Stomach (tissue), 19 donors: ENCODE measurements at places on chromosomes 3 and 15.

- no peak for DNase-seq
These were observed 350.6 kb downstream of the NLGN1 start for GRCh38 chr3:173748105-173748504.

DNA sequence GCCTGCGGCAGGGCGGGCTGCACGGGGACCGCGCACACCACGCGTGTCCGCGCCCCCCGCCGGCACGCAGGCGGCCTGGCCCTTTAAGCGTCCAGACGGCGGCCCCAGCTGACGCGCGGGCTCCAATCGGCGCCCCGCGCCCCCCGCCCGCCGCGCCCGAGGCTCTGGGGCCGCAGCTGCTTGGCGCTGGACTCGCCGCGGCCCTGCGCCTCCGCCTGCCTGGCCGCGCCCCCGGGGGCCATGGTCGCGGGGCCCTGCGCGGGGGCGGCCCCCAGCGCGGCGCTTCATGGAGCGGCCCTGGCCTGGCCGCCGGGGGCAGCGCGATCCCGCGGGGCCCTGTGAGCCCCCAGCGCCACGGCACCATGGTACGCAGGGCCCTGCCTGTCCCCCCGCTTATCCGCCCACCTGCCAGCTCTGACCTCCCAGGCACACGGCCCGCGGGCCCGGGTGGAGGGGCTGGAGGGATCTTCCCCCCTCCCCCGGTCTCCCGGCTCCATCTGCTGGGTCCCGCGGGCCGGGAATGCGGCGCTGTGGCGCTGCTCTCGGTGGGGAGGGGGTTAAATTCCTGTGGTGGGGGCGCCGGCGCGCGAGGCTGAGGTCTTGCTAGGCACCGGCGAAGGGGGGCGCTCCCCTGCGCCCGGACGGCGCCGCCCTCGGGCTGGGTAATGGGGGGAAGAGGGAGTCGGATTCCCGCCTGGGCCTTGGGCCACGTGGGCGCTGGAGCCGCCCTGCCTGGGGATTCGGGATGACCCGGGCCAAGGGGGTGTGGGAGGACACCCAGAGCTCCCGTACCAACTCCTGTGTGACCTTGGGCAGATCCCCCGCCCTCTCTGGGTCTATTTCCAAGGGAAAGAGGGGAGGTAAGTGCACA lies 1.1 kb downstream of the ZBTB47 start:
- DNase-seq, result peak; percentile 42

- DNase-seq, result no peak
These were observed 21.6 kb upstream of the PRR23E start for GRCh38 chr3:127171320-127171719.

- DNase-seq, result no peak
These were observed 75.9 kb downstream of the RAB7A start for GRCh38 chr3:128801779-128802380.

DNA sequence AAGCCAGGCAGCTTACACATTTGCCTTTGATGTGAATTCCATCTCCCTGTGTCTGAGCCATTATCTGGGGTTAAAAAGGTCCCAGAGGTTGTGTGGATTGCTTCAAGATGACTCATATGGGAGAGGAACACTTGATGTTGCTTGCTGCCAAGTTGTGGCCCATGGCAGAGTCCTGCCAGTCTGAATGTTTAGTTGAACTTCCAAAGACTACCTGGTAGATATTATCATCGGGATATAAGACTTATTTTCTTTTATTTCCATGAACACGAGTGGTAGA lies 85.6 kb downstream of the TJP1 start:
- DNase-seq, result no peak

DNA sequence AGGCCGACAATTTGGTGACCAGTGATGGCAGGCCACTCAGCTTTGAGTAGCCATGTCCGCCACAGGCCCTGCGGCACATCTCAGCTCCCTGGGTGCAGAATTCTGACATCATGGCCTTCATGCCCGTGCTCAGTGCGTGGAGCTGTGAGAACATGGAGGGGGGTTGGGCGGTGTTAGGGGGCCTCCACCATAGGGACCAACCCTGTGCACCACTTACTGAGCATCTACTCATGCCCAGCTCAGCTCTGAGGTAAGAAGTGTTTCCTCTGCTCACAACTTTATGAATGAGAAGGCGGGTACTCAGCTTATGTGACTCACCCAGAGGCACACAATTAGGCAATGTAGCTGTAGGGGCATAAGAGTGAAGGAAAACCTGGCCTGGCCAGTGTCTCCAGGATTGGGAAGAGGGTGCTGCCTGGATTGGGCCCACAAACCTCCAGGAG lies 10.5 kb downstream of the ACOX2 start:
- no peak for DNase-seq

DNA sequence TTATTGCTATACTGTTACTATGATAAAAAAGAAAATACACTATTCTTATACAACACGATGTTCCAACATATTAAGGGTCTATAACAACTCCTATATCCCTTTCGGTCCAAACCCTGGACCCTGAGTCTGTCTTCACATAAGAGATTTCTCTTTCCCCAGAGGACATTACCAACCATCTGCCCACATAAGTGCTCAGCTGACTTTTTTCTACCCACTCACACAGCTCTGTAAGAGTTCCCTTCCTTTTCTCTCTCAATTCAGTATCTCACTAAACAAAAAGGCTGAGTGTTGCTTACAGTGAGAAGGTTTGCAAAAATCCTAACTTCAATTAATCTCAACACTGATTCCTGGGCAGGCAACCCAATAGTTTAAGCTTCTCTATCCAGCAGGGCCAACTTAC lies 30.5 kb downstream of the ITGB5 start:
- no peak for DNase-seq
